ENCODE measurements at places on chromosomes 16 and 17. TPM values are rescaled to one million over a fixed set of nuclear protein-coding genes. Genes with fewer than 3 reads are reported as not detected.
A peak's percentile ranks its signal among the peaks of the same experiment; 100 is the strongest.

The CPHXL2 gene
- not detected for total RNA-seq

GRCh38 chr16:55037046-55037445 is 106.4 kb downstream of the IRX5 start:
- no peak overlapping the region for H3K27ac ChIP-seq
- no peaks in the 10 kb centered on the region for H3K4me1 ChIP-seq
- H3K36me3 ChIP-seq, result no peaks in the 10 kb centered on the region
- no peak for DNase-seq
- H3K27me3 ChIP-seq, result no peaks in the 10 kb centered on the region
- no peak overlapping the region for H3K4me3 ChIP-seq

- H3K4me3 ChIP-seq, result peak overlapping the region; percentile 26
- H3K4me1 ChIP-seq, result peaks cover 13% of the 10 kb centered on the region
- H3K27me3 ChIP-seq, result peaks cover 22% of the 10 kb centered on the region
- H3K27ac ChIP-seq, result no peak overlapping the region
- peak; percentile 47 for DNase-seq
Measured at GRCh38 chr16:66924527-66925321, 611 bp downstream of the RRAD start.

- DNase-seq, result no peak
- H3K27ac ChIP-seq, result no peak overlapping the region
- H3K4me3 ChIP-seq, result no peak overlapping the region
- H3K36me3 ChIP-seq, result no peaks in the 10 kb centered on the region
- H3K27me3 ChIP-seq, result no peaks in the 10 kb centered on the region
Measured at GRCh38 chr16:64469906-64470702, 651.8 kb downstream of the CDH11 start.

GRCh38 chr17:32755045-32755805 is 121.7 kb downstream of the MYO1D start:
- H3K27me3 ChIP-seq, result no peaks in the 10 kb centered on the region
- DNase-seq, result no peak
- H3K4me1 ChIP-seq, result no peaks in the 10 kb centered on the region
- H3K36me3 ChIP-seq, result no peaks in the 10 kb centered on the region

GRCh38 chr16:12271006-12271405 is 294.5 kb downstream of the SNX29 start:
- H3K4me1 ChIP-seq, result no peaks in the 10 kb centered on the region
- no peaks in the 10 kb centered on the region for H3K27me3 ChIP-seq
- H3K27ac ChIP-seq, result no peak overlapping the region
- no peak for DNase-seq
- H3K4me3 ChIP-seq, result no peak overlapping the region

The TPSD1 gene
- total RNA-seq, result not detected

GRCh38 chr16:8182761-8183160 is 407.6 kb downstream of the TMEM114 start:
- no peaks in the 10 kb centered on the region for H3K4me1 ChIP-seq
- DNase-seq, result no peak
- no peak overlapping the region for H3K4me3 ChIP-seq
- H3K27me3 ChIP-seq, result no peaks in the 10 kb centered on the region
- no peak overlapping the region for H3K27ac ChIP-seq

GRCh38 chr17:57955183-57955931 is at the start of gene CUEDC1:
Gene CUEDC1 (minus strand): TSS chr17:57955412. CDS start chr17:57885564, 69,848 bp downstream.
- peak; percentile 72 for DNase-seq
- peak within 1 kb of the TSS; percentile 42 for H3K4me3 ChIP-seq
- no peak within 1 kb of the TSS for H3K27ac ChIP-seq
- peaks cover 9% of the 10 kb centered on the region for H3K27me3 ChIP-seq
- no peaks in the 10 kb centered on the region for H3K36me3 ChIP-seq

The MFSD6L gene
- 0.12 TPM for total RNA-seq

The ABCA6 gene
- total RNA-seq, result 0.45 TPM

DNA sequence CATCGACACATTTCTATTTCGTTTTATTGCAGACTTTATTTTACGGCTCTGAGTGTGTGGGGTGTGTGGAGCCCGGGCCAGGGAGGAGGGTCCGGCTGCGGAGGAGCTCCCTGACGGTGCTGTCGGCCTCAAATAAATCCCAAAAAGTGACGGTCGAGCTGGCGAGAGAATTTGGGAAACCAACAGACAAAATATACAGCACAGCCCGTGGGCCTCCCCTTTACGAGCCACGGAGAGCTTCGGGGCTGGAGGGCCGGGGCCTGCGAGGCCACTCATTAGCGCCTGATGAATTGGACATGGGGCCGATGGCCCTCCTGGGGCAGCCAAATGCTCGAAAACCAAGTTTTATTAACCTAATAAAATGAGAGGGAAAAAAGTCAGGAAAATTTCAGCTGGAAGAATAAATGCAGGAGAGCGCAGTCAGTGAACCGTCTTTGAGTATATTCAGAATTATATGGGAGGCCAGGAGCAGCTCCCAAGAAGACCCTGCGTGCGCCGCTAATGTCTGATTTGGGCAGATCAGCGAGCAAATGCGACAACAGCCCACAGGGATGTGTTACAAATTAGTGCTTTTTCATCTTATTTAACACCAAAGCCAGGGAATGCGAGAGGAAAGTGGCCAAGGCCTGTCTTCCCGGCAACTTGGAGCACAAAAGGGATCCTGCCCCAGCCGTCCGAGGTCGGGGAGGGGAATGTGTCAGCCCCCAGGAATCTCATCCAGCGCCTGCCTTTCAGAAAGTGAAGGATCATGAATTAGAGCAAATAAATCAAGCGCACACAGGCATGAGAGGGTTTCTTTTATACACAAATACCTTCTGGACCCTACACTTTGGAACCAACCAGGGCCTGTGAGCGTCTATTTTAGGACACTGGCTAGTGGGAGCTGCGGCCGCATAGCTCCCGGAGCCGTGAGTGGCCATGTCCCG is 249.1 kb downstream of the C16orf95 start:
- H3K4me3 ChIP-seq, result no peak overlapping the region
- H3K4me1 ChIP-seq, result no peaks in the 10 kb centered on the region
- DNase-seq, result no peak

The IQCK gene
- 0.38 TPM for total RNA-seq

DNA sequence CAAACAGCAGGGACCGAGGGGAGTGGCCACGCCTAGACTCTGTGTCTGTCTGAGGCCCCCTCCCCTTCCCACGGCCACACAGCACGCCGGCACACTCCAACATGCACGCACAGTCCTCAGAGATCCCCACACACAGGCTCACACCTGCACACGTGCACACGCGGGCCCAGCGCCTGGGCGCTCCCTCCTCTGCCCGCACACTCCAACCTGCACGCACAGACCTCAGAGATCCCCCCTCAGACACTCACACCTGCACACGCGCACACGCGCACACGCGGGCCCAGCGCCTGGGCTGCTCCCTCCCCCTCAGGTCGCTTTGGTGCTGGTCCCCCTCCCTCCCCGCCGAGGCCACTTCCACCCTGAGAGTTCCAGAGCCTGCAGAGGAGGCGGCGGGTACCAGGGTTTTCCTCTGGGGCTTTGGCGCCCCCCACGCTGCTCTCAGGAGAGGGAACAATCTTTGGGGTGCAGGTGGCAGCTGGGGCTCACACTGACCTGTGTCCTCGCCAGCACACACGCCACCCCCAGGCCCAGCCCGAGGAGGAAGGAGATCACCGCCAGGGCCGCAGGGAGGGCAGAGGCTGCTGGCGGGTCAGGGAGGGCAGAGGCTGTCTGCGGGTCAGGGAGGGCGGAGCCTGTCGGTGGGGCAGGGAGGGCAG is 1.6 kb downstream of the CD7 start:
- peaks cover 17% of the 10 kb centered on the region for H3K36me3 ChIP-seq
- peak; percentile 78 for DNase-seq
- H3K27ac ChIP-seq, result peak overlapping the region; percentile 78
- peak overlapping the region; percentile 77 for H3K4me3 ChIP-seq
- H3K4me1 ChIP-seq, result peaks cover 54% of the 10 kb centered on the region

GRCh38 chr16:84611041-84611440 is 6.8 kb downstream of the COTL1 start:
- no peaks in the 10 kb centered on the region for H3K27me3 ChIP-seq
- no peak for DNase-seq
- no peak overlapping the region for H3K4me3 ChIP-seq

GRCh38 chr17:50359998-50360461 is 13.0 kb downstream of the MRPL27 start:
- peaks cover 7% of the 10 kb centered on the region for H3K4me1 ChIP-seq
- peaks cover 34% of the 10 kb centered on the region for H3K36me3 ChIP-seq
- no peak for DNase-seq

DNA sequence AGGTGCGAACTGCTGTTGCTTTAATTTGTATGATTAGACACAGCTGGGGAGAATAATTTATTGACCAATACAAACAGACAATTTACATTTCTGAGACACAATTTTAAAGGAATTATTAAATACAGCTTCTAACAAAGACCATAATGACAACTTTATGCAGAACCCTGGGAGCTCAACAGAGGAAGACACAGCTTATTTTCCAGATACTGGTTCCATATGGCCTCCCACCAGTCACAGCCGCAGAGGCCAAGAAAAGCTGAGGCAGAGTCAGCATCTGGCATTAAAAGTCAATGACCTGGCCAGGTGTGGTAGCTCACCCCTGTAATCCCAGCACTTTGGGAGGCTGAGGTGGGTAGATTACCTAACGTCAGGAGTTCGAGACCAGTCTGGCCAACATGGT is 66.1 kb upstream of the BCAR1 start:
- H3K27me3 ChIP-seq, result peaks cover 34% of the 10 kb centered on the region
- no peak for DNase-seq
- H3K4me1 ChIP-seq, result peaks cover 20% of the 10 kb centered on the region
- H3K4me3 ChIP-seq, result no peak overlapping the region

DNA sequence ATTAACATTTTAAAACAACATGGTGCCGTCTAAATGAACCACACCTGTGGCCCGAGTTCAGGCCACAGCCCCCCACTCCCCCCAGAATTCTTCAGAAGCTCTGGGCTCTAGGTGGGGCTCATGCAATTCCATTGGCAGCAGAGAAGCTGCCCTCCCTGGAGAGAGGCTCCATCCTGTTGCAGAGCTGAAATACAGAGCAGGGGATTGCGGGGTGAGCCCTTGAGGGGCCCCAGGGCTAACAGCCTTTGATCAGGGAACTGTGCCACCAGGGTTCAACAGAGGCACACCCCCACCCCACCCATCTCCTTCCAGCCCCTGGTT is 69.3 kb downstream of the ABR start:
- H3K27ac ChIP-seq, result no peak overlapping the region
- no peak overlapping the region for H3K4me3 ChIP-seq
- H3K27me3 ChIP-seq, result no peaks in the 10 kb centered on the region
- no peak for DNase-seq
- H3K4me1 ChIP-seq, result peaks cover 55% of the 10 kb centered on the region

The TMEM235 gene
- total RNA-seq, result not detected

The EPX gene
- not detected for total RNA-seq

- no peak for DNase-seq
- no peak overlapping the region for H3K27ac ChIP-seq
- H3K4me1 ChIP-seq, result peaks cover 15% of the 10 kb centered on the region
- H3K36me3 ChIP-seq, result no peaks in the 10 kb centered on the region
- H3K27me3 ChIP-seq, result no peaks in the 10 kb centered on the region
Measured at GRCh38 chr16:67782567-67783352, 23.6 kb downstream of the RANBP10 start.

- DNase-seq, result no peak
- no peaks in the 10 kb centered on the region for H3K36me3 ChIP-seq
- H3K4me1 ChIP-seq, result peaks cover 26% of the 10 kb centered on the region
- H3K27me3 ChIP-seq, result no peaks in the 10 kb centered on the region
- H3K4me3 ChIP-seq, result no peak overlapping the region
Measured at GRCh38 chr17:2093349-2093748, 38.4 kb downstream of the HIC1 start.

DNA sequence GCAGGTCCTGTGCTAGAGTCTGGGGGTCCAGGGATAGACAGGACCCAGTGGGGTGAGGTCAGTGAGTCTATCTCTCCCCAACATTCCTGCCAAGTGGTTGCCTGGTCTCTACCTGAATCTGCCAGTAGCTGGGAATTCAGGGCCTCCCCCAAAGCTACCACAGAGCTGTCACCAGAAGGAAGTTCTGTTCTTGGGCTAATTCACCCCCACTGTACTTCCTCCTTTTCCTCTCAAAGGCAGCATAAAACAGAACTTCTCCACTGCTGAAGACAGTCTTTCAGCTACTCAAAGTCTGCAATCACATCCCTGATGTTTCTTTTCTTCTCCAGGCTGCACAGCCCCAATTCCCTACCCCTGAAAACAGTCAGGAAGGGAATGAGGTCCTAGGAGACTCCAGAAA is 8.7 kb downstream of the CAMTA2 start:
- H3K27ac ChIP-seq, result no peak overlapping the region
- no peak overlapping the region for H3K4me3 ChIP-seq
- H3K27me3 ChIP-seq, result no peaks in the 10 kb centered on the region
- DNase-seq, result no peak
- H3K36me3 ChIP-seq, result peaks cover 54% of the 10 kb centered on the region
- H3K4me1 ChIP-seq, result peaks cover 24% of the 10 kb centered on the region

The SPG7 gene
- total RNA-seq, result 142 TPM

DNA sequence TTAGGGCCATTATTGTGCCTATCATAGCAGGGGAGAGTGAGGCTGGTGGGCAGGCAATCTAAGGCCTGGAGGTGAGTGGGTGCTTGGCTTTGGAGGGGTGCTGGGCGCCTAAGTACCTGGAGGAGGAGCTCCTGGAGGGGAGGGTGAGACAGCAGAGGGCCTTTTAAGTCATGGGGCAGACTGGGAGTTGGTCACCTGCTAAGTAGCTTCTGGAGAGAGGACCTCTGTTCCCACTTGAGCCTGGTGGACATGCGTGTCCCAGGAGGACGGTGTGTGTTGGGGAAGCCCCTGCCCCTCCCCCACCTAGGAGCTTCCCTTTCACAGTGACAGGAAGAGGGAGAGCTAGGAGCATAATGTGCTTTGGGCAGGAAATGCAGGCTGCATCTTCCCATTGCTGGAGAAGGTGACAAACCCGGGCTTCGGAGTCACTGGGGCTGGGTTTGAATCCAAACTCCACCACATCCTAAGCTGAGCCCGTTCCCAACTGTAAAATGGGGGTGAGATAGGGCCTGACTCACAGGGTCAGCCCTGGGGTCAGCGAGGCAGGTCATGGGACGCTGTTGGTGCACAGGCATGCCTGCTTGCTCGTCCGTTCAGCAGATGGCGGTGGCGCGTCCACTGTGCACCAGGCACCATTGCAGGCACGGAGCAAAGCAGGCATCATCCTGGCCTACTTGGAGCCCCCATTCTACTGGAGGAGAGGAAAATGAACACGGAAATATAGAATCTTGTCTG is 37.9 kb downstream of the CMIP start:
- no peak for DNase-seq
- no peak overlapping the region for H3K4me3 ChIP-seq
- peaks cover 74% of the 10 kb centered on the region for H3K4me1 ChIP-seq
- no peaks in the 10 kb centered on the region for H3K27me3 ChIP-seq

DNA sequence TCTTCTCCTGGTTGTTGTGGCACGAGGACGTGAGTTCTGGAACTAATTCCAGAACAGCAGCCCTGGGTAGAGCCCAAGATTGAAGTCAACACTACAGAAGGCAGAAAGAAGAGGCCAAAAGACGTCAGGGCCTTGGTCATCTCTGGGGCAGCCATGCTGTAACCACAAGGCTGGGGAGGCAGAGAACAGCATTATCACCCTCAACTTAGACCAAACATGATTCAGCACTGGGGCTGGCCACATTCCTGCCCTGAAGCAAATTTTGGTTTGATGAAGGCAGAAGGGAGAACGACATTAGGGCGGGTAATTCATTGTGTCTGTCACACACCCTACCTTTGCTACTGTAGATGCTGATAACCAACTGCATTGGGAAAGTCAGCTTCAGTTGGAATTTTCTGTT is 9.7 kb upstream of the ALOX15B start:
- DNase-seq, result no peak
- H3K27me3 ChIP-seq, result no peaks in the 10 kb centered on the region
- H3K36me3 ChIP-seq, result no peaks in the 10 kb centered on the region
- no peak overlapping the region for H3K4me3 ChIP-seq

Measured in natural killer cell (primary cell).